Motor neuron (in vitro differentiated cells): ENCODE measurements at places on chromosomes 5 and 9. TPM values are rescaled to one million over a fixed set of nuclear protein-coding genes. Genes with fewer than 3 reads are reported as not detected.

Gene FOXE1
- total RNA-seq: 0.11 and 0.49 TPM in 2 replicates

Gene TMC1
- total RNA-seq: 1.7 and 2.4 TPM in 2 replicates

Gene IL7R
- 1.2 and 2.1 TPM in 2 replicates for total RNA-seq

Gene TAF1L
- total RNA-seq: 0.19 and 0.35 TPM in 2 replicates

- no peak for ATAC-seq
Measured at GRCh38 chr5:34500236-34500847, 155.8 kb upstream of the RAI14 start.

DNA sequence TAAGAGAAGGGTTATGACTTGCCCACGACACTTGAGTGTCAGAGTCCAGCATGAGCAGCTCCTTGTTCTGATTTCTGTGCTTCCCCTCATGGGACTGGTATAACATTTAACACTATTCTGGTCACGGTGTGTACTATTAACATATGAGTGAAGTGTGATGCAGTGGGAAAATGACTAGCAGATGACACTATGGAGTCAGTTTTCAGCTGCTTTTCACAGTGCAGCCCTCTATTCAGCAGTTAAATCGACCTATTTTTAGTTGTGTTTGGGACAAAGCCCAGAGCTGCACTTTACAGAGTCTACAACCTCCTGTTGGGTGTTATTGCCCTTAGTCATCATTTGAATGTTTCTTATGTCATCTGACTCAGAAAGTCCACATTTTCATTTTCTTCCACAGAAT, 59.1 kb downstream of the CHSY3 start:
- peak; percentile 70 for ATAC-seq

GRCh38 chr9:36165826-36166167, 3.4 kb upstream of the CCIN start:
- ATAC-seq: no peak

- no peak for ATAC-seq
Measured at GRCh38 chr9:99964336-99964735, 57.9 kb downstream of the STX17 start.

DNA sequence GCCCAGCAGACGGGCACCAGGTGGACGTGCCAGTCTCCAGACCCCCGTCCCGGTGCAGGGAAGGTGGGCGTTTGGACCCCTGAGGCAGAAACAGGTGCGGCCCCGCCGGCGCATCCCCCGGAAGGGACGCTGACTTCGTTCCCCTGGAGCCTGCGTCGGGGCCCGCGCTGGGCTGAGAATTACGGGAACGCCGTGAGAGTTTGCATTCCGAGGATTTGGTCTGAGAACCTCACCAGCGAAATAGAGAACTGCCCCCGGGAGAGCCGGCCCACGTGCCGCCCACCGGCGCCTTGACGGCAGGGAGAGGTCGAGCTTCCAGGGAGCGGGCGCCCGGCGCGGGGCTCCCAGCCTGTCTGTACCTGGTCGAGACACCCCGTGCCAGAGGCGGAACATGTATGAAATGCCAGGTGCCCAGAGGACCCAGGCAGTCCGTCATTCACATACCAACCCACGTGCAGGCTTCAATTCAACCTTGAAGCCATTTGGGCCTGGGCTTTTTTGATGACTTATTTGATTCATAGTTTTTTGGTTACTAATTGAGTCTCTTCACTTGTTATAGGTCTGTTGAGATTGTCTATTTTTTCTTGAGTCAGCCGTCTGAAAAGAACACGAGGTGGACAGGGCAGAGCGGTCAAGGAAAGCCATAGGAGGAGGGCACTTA, 877 bp upstream of the CAMSAP1 start:
- peak; percentile 9 for ATAC-seq

GRCh38 chr5:124880903-124881697, 134.7 kb upstream of the ZNF608 start:
- no peak for ATAC-seq

DNA sequence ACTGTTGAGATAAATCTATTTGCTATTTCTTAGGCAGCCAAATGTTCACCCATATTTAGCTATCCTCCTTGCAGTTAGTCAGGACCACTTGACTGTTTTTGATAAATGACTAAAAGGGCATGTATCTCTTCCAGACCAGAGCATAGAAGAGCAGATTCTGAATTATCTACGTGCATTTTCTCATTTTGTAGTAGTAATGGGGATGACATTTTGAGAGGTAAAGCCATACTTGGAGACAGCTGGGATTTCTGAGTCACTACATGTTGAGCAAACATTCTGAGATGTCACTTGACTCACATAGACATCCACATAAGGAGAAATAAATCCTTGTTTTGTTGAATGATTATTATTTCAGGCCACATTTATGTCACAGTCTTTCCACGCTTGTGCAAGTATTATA, 297.6 kb downstream of the CDH10 start:
- peak; percentile 84 for ATAC-seq

DNA sequence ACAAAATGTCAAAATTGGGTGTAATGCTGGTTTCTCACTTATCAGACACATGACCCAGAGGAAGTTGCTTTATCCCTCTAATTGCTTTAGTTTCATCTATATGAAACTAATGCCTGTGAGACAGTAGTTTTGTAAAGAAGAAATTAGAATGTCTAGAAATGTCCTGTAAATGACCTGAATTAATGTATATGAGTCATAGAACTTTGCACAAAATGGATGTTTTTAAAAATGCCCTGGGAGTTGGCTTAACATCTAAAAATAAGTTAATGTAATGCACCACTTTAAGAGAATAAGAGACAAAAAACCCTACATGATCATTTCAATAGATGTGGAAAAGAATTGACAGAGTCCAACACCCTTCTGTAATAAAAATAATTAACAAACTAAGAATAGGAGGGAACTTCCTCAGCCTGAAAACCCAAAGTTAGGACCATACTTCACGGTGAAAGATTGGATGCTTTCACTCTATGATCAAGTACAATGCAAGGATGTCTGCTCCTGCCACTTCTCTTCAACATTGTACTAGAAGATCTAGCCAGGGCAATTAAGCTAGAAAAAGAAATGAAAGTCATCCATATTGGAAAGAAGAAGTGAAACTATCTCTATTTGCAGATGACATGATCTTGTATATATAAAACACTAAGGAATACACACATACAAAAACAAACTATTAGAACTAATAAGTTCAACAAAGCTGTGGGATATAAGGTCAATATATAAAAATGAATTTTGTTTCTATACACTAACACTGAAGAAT, 117.9 kb downstream of the MELK start:
- ATAC-seq: peak; percentile 54

- peak; percentile 84 for ATAC-seq
Measured at GRCh38 chr9:87372356-87372851, 125.3 kb upstream of the DAPK1 start.

DNA sequence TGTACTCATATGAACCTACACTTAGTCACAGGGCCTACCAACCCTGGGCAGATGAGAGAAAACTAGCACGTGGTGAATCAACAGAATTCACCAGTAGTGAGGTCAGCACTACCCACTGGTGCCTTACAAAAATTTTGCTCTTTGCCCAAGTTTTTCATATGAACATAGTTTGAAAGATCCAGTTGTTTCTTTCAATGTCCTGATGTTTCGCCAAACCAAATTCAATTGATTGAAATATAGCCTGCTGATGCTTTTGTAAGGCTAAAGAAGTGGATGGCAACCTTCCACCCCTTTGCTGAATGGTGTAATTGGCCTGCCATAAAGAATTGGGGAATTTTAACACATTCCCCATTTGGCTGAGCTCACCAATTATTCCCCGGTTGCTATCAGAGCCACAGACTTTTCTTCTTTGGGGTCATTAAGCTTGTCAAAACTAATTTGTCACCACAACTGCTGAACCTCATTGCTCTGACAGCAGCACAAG, 339.2 kb downstream of the GLIS3 start:
- no peak for ATAC-seq

DNA sequence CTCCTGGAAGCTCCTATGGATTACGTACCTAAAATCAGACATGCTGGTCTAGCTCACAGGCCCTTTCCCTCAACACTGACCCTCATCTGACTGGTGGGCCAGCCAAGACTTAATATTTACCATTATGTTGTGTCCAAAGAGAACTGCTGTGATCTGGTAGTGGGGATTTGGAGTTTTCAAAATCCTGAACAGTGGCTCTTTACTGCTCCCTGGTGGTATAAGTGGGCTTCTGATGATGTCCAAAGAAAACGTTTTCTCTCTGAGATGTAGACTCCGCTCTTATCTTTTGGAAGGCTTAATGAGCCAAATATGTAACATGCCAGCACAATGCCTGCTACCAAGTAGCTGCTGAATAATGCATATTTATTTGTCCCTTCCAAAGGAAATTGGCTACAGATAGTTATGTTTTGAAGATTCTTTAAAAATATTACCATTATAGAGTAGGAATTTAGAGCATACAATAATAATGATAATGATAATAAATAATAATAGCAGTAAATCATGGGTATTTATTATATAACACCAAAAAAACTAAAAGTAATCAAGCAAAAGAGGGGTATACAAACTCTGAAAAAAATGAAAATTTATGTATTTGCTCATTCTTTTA, 406.6 kb upstream of the TNC start:
- ATAC-seq: peak; percentile 68
